Femur (tissue), 1 donor: ENCODE measurements at places on chromosomes 1 and 21.

DNA sequence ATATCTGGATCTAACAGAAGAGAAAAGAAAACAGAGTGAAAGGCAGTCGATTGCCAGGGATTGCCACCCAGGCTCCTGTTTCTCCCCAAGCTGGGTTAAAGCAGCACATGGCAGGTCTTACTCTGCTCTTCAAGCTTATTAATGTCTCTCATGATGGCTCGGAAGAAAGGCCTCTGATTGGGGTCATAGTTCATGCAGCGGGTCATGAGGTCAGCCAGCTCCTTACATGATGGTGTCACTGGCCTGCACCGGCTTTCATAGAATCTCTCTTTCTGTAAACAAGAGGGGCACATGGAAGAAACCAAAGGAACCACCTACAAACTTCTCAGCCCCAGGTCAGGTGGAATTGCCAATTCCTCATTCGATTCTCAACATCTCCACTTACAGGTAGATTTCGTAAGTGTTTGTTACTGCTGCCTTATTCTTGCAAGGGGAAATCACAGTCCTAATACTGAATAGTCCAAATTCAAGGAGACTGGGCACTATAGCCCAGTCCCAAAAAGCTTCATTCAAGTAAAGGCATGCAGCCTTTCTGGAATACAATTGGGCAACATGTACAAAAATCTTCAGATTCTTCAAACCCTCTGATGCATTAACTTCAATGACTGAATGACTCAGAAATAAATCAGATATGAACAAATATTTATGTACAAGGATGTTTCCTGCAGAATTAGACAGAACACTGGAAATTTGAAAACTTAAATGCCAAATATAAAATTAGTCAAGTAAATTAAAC, 96.6 kb downstream of the RAVER2 start:
- DNase-seq: no peak

DNA sequence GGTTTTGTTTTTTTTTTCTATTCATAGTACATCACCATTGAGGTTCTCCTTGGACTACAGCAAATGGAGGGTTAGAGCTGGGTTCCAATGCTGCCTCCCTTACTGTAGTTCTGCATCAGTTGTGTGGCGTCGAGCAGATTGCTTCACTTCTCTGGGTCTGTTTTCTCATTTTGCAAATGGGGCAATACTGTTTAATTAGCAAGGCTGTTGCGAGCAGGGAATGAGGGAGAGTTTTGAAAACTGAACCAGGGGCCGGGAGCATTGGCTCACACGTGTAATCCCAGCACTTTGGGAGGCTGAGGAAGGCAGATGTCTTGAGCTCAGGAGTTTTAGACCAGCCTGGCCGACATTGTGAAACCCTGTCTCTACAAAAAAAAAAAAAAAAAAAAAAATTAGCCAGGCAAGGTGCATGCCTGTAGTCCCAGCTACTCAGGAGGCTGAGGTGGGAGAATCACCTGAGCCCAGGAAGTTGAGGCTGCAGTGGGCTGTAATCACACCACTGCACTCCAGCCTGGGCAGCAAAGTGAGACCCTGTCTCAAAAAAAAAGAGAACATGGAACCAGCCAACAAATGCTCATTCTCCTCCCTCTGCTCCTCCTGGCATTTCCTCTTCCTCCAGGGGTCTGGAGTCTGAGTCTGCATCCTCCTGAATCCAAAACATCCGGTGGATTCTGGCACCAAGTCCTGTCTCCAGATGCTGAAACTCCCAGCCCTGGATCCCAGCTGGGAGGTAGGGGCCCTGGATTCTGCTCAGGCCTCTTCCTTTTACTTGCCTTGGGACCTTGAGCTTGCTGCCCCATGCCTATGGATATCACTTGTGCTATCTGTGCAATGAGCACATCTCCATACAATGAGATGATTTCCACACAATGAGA, 3.7 kb upstream of the PLOD1 start:
- no peak for DNase-seq

GRCh38 chr1:86993269-86993985, 79.0 kb downstream of the HS2ST1 start:
- DNase-seq: no peak

- DNase-seq: no peak
These were observed 12.5 kb upstream of the ZC3H12A start for GRCh38 chr1:37461698-37462436.

DNA sequence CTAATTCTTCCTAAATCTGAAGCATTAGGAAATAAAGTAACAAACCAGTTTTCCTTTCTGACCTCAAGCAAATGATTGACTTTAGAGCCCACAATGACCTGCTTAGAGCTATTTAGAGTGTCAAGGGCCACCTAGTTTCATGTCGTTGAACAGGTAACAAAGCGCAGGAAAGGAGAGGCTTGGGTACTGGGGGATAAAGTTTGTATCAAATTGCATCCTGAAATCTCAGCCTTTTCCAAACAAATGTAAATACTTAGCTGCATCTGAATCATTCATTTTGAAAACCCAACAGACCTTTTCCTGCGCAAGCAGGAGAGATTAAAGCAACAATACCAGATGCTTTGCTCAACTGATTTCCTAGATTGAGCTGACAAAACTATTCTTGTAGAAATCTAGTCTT, 121.2 kb downstream of the NRIP1 start:
- no peak for DNase-seq

DNA sequence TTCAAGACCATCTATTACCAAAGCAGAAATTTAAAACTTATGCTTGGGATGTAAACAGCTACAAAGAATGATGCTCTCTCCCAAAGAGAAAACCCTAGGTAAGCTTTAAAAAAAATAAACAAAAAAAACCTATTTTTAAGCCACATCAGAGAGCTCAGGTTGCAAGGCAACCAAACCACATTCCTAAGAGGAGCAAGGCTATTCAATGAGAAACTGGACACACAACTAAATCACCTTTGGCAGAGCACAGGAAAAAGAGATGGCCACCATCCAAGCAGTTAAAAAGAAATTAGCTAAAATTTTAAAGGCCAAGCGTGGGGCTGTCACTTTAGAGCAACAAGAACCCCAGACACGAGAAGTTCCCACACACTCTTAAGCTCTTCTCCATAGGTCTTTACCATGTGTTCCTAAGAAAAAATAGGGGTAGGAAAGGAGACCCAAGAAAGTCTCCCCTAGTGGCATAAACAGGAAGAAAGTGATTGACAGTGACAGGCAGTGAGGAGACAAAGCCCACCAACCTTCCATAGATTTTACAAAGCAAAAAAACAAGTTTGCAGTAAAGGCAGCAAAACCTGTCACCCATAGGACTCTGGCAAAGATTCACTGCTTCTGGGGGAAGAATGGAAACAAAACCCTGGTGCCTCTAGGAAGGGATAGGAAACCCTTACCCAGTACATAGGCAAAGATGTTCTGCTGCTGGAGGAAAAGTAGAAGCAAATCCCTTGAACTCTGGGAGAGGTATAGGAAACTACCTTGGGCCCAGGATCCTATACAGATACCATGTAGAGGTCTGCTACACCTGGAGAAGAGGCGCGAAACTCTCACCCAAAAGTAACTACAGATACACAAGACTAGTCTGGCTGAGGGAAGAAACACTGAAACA, 68.5 kb downstream of the FOXJ3 start:
- no peak for DNase-seq

DNA sequence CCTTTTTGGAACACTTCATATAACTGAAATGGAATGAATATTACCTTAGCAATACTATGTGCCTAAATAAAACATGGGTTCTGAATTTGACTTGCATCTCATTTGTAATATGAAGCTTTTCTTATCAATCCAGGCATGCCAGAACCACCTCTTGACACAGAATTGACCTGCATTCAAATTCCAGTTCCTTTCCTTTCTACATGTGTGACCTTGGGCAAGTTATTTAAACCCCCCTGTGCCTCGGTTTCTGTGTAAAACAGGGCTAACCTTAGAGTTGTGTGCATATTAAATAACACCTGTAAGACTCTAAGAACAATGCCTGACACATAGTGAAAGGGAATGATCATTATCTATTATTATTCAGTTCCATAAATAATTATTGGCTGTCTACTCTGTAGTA, 2.0 kb upstream of the NOS1AP start:
- DNase-seq: no peak

DNA sequence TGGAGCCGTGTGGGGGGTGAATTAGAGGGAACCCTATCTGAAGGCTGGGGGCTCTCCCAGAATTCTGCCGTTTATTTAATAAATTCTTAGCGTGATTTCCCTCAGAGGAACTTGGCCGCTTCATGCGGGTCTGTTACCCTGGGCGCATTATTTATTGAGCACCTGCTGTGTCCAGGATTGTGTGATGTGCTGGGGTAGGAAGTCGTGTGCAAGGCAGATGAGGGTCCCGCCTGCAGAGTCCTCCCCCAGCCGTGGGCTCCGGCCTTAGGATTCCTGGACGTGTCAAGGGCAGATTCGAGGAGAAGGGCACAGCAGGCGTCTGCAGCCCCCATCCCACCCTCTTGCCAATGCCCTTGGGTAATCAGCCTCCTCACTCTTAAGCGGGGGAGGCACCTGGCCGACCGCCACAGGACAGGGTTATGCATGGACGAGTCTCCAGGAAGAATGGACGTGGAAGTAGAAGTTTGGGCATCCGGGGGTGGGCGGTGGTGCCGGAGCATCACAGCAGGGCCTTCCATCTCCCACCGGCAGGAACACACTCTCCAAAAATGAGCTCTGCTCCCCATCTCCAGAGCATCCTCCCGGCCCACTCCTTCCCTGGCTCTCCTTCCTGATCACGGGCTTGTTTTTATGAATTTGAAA, 233.3 kb upstream of the C1orf174 start:
- DNase-seq: no peak

DNA sequence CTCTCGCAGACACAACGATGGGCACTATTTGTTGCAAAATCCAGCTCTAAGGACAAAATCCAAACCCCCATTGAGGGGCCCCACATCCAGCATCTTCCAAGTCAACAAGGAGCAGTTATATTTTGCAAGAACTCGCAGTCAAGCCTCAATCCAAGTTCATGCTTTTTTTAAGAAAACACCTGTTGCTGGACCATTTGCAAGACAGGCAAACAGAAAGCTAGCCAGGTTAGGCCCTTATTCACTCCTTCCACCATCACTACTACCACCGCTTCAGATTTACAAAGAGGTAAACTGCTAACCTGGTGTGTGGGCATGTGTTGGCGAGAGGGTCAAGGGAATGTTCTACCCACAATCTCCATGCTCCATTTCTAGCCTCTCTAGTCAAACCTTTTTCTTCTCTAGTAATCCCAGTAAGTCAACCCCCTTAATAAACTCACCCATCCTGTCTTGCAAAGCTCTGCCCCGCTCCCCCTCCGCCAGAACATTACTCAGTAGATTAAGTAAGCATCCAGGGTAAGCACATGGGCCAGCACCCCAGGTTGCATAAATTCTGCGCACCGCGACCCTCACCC, 703 bp downstream of the ERI3 start:
- no peak for DNase-seq

DNA sequence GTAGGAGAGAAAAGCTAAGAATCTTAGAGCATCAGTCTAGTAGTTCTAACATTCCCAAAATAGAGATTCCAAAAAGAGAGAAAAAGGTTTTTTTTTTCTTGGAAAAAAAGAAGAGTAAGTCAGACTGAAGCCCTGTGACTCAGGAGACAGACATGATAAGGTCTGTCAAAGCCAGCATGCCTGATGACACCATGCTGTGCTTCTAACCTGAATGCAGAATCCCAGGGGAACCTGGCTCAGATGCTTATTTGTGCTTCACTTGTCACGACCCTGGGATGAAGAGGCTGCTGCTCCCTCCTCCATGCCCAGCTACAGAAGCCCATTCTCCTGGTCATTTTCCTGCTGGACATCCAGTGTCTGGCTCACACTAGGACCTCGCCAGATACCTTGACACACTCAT, 44.3 kb downstream of the ERICH3 start:
- no peak for DNase-seq

DNA sequence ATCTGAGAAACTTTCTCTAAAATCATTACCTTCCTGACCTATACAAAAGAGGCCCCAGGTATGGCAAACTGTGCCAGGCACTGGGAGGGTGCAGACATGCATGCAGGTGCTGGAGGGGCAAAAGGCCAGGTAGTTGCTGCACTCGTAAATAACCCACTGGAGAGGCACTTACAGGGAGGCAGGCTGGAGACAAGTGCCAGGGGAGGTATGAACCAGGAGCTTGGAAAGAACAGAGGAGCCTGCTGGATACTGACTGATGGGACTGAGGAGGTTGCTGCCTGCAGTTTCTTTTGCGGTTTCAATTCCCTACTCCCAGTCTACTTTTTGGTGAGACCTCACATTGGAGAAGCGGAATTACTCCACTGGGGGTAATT, 113.9 kb downstream of the DSCAM start:
- DNase-seq: no peak

DNA sequence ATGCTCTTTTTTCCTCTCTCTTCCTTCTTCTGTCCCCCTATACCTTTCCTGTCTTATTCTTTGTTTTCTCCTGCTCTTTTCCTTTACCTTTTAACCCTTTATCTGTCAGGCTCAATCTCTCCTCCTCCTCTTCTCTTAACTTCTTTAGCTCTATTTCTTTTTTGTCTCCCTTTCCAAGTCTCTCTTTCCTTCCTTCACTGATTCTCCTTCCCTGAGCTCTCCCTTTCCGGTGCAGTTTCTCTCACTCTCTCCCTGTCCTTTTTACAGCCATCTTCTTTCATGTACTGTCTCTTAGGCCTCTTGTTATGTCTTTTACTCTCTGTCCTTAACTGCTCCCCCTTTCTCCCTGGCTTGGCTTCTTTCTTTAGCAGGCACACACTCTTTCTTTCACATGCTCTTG, 12.0 kb downstream of the SLC30A7 start:
- no peak for DNase-seq

GRCh38 chr21:21750124-21750825, 752.1 kb downstream of the NCAM2 start:
- DNase-seq: no peak

DNA sequence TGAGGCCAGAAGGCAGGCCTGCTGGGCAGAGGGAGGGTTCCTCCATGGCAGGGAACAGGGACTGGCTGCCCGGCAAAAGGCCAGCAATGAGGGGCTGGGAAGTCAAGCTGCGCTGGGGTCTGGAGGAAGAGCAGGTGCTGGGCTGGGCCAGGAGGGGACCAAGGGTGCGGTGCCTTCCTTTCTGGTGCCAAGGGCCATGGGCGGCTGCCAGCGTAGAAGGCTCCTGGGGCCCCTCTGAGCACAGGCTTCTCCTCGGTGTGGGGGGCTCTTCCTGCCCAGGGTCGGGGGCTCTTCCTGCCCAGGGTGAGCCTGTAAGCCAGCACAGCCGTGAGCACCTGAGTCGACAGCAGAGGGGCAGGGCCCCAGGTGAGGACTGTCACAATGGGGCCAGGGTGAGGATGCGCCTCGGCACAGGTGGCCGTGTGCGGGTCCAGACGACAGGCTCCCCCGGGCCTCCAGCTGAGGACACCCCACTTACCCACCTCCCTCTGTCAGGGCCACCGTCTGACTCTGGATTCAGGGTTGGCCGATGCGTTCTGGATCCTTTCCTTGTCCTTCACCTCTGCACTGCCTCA, 10.7 kb upstream of the DNMT3L start:
- DNase-seq: no peak

DNA sequence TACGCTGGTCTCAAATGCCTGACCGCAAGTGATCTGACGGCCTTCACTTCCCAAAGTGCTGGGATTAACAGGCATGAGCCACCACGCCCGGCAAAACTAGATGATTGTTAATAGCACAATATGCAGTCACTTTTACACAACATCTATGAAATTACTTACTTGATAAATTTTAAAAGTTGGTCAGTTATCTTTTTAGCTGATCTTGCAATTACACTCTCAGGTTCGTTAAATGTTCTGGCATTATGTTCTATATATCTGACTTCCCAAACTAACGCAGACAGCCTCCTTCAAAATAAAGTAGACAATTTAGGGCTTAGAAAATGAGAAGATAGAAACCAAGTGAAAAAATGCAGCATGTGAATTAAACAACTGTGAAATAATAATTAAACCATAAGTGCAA, 31.8 kb upstream of the PSMG1 start:
- no peak for DNase-seq

- DNase-seq: no peak
These were observed 55.7 kb downstream of the PLD5 start for GRCh38 chr1:242468784-242469183.
